ENCODE measurements at places on chromosomes 11 and 22.
A peak's percentile ranks its signal among the peaks of the same experiment; 100 is the strongest.

- DNase-seq: no peak
These were observed 14.1 kb downstream of the MIAT start for GRCh38 chr22:26671317-26672059.

- no peak for DNase-seq
These were observed 236.8 kb downstream of the DCDC1 start for GRCh38 chr11:31132531-31133421.

DNA sequence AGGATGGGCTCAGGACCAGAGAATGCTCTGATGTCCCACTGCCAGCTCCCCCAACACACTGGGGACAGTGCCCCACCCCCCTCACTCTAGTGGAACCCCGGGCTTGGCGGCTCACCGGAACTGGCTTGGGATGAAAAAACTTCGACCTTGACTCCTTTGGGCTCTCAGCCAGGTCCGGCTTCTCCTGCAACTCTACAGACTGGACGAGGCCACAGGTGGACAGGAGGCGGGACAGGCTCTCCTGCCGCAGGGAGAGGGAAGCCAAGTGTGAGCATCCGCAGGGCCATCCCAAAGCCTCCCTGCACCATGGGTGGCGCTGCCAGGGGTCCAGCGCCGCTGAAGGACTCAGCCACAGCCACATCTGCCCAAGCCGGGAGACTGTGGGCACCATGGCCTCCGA lies 3.7 kb downstream of the RRP7A start:
- DNase-seq: no peak

- no peak for DNase-seq
These were observed 35.2 kb upstream of the RDX start for GRCh38 chr11:110331626-110332025.

GRCh38 chr11:68212421-68213134 lies 518 bp downstream of the KMT5B start:
- DNase-seq: no peak

DNA sequence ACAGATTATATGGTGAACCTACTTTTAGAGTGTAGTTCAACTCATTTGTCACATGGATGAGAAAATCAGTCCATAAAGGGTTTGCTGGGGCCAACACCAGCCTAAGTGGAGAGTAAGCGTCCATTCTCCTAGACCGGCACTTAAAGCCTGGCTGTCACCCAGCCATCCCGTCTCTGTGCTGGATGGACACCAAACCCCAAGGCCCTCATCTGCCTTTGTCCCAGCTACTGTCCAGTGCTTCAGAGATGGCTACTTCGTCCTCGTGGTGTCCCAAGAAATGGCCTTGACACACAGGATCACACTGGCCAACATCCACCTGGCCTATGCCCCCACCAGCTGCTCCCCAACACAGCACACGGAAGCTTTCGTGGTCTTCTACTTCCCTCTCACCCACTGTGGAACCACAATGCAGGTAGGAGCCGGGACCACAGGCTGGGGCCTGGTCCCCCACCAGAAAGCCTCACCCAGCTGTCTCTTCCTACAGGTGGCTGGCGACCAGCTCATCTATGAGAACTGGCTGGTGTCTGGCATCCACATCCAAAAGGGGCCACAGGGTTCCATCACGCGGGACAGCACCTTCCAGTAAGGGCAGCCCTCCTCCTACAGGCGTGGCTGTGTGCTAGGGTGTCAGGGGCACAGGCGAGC lies 3.5 kb downstream of the ZP1 start:
- DNase-seq: no peak

- DNase-seq: no peak
These were observed 22.6 kb upstream of the MYOD1 start for GRCh38 chr11:17696741-17697140.

DNA sequence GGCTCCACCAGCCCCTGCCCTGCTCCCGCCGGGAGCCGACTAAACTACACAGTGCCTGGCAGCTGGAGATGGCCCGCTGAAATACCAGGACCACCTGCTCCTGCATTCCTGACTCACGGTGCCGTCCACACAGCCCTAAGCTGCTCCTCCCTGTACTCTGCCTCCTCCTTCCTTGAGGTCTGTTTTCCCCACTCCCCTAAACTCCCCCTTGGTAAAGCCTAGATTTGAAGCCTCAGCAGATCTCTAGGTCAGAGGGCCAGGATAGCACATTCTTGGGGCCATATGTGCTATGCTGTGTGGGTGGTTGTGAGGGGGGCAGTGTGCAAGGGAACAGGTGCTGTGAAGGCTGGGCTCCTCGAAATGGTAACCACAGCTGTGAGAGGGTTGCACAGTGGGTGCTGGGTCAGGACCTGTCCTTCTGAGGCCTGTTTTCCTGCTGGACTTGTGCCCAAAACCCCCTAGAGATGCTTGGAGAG lies 9.7 kb downstream of the LRFN4 start:
- DNase-seq: no peak

DNA sequence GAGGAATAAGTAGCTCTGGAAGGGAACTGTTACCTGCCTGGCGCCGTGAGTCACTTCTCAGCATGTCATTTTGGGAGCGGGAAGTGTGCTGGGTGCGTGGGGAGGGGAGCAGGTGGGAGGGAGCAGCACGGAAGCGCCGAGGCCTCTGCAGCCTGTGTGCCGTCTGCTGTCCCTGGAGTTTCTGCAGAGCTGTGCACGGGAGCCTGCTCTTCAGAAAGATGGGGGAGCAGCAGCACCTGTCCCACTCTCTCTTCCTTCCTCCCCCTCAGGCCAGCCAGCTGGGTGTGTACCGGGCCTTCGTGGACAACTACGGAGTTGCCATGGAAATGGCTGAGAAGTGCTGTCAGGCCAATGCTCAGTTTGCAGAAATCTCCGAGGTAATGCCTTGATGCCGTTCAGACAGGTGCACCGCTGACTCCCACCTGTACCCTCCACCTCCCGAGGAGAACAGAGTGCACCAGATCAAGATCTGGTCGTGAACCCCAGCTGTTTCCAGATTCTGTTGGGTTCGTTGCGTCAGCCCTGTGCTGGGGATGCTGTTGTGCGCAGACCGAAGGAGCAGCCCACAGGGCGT lies 87.9 kb downstream of the BCR start:
- DNase-seq: no peak

- no peak for DNase-seq
These were observed 16.5 kb downstream of the DDX17 start for GRCh38 chr22:38489561-38490145.

DNA sequence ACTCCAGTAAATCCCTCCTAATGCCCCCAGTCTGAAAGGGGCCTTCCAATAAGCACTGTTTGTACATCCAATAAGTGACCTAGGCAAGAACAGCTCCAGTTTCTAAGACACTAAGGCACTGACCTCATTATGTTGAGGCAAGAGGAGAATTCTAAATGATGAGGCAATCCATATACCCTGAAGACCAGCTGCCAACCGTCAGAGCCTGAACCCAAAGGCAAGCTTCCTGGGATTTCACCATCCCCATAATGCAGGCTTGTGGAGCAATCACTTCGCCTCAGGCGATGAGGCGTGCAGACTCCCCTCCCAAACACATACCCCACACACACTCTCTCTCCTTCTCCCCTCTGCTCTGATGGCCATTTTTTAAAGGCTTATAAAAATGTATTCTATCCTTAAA lies 49.5 kb downstream of the LGR4 start:
- DNase-seq: peak; percentile 61

GRCh38 chr11:57224537-57224936 lies 12.5 kb downstream of the APLNR start:
- peak; percentile 4 for DNase-seq

- DNase-seq: no peak
These were observed 5.8 kb upstream of the MYRF start for GRCh38 chr11:61746442-61747191.

GRCh38 chr11:117941976-117942654 lies 12.9 kb upstream of the TMPRSS13 start:
- no peak for DNase-seq
